Stimulated activated CD4-positive, alpha-beta T cell treated with anti-CD3 and anti-CD28 coated beads, Interleukin-15, amount 100 ng/mL, for 1 hour (primary cell): ENCODE measurements at places on chromosomes 3 and 15.

DNA sequence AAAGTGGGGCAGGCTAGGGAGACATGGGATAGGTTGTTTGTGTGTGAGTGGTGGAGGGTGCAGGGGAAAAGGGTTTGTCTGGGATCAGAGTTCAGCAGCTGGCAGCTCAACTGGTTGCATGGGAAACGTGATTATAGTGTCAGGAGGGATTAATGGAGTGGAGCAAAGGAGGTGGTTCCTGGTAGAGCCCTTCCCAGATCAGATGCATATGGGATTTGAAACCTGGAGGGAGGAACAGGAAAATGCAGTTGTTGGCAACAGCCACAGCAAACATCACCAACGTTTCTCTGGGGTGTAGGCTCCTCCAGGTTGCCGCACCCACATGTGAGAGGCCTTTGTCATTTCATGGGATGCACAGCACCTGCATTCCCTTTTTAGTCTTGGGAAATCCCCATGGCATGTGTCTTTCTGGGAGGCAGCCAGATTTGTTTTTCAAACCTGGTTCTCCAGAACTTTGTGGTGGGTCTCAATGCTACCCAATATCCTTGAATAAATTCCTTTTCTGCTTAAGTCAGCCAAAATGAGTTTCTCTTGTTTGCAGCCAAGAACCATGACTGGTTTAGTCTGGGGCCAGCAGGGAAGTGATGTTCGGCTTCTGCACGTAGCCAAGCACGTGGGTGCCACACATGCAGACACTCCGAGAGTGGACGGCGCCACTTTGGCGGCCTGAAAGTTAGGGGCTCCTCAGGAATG lies 61.3 kb downstream of the BDH1 start:
- DNase-seq: no peak

- DNase-seq: no peak
Observed at GRCh38 chr3:53513556-53514190, 19.3 kb downstream of the CACNA1D start.

- DNase-seq: no peak
Observed at GRCh38 chr3:144777906-144778305, 806.3 kb downstream of the DIPK2A start.

DNA sequence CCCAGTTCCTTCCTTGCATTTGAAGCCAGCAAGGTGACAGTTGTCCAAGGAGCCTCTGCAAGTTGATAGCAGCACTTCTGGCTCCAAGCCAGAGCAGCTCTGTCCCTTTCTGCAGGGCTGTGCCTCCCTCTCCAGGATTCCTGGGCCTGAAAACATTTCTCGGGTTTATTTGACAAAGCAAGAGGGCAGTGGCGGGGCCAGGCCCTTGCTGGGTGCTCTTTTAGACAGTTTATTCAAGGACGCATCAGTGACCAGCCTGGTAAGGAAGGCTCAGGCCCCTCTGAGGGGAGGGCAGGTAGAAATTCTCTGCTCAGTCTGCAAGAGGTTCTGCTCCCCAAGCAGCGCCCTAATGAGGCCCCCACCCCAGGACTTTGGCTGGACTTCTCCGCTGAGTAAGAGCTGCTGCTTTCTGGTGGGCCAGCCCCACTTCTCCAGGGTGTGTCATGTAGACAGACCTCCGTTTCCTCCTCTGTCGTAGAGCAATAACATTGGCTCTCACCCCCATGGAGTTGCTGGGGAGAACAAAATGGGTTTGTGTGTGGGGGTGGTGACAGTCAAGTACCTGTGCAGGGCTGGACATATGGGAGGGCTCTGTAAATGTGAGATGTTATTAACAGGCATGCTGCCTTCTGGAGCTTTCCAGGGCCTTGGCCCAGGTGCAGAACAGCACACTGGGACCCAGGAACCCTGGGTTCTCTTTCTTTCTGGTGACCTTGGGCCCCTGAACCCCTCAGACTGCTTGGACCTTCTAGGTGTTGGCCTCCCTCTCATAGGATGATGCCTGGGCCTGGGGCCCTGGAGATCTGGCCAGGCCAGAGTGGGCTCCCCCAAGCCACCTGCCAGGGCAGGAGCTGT lies 146.2 kb upstream of the TLE3 start:
- DNase-seq: no peak

DNA sequence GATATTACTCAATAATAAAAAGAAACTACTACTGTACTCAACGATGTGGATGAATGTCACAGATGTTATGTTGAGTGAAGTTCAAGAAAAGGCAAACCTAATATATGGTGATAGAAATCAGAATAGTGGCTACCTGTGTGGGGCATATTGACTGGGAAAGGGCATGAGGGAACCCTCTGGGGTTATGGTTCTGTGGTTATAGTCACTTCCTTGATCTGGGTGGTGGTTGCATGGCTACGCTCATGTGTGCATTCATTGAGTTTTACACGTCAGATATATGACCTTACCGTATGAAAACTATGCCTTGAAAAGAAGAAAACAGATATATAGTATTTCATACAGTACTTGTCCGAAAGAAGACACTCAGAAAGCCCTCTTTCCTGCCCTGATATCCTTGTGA lies 331.0 kb upstream of the LRRFIP2 start:
- DNase-seq: no peak

- DNase-seq: no peak
Observed at GRCh38 chr3:68363796-68364195, 568.6 kb downstream of the TAFA4 start.

GRCh38 chr3:104447681-104448080 lies 919.0 kb upstream of the ALCAM start:
- DNase-seq: no peak

- no peak for DNase-seq
Observed at GRCh38 chr15:81890496-81890895, 155.3 kb downstream of the MEX3B start.

DNA sequence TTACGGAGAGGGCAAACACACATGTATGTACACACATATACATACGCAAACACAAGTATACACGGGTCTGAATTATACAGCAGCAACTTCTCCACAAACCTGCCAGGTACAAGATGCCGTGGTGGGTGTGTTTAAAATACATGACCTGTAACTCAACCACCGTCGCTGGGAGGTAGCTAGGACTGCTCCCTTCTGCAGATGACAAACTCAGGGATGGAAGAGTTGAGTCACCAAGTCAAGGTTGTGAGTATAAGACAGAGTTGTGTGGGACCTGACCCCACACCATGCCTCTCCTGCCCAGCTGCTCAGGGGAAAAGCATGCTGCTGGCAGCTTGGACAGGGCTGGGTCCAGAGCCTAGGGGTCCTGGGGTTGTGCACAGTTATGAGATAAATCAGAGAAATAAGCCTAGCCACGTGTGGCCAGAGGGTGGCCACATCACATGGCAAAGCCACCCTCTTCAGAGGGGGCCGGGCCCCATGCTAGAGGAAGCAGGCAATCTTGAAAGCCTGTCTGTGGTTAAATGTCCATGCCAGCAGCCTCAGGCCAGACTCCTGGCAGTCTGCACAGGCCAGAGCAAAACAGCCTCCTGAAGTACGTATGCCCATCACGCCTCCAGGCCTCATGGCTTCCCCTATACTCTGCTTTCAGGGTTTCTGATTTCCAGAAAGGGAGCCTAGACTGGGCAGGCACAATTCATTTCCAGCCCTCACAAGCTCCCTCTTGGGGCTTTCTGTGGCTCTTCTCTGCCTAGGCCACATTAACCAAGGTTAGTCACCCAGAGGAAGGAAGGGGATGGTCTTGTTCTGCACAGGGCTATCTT lies 107.7 kb upstream of the RPL32 start:
- no peak for DNase-seq

- no peak for DNase-seq
Observed at GRCh38 chr3:126932188-126932931, 50.6 kb upstream of the PLXNA1 start.

DNA sequence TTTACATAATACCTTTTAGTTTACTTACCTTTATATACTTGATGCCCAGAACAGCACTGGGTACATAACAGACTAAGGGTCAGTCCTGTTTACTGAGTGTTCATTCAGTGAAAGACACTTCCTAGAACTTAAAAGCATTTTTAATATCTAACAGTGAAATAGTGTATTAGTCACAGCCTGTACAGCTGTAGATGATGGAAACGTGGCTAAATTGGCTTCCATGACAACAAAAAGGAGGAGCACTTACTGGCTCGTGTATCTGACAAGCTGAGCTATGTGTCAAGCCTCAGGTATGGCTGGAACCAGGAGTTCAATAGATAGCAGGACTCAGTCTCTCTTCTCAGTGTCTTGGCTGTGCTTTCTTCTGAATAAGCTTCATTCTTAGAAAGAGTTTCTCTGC lies 40.2 kb downstream of the CMTM8 start:
- DNase-seq: no peak

DNA sequence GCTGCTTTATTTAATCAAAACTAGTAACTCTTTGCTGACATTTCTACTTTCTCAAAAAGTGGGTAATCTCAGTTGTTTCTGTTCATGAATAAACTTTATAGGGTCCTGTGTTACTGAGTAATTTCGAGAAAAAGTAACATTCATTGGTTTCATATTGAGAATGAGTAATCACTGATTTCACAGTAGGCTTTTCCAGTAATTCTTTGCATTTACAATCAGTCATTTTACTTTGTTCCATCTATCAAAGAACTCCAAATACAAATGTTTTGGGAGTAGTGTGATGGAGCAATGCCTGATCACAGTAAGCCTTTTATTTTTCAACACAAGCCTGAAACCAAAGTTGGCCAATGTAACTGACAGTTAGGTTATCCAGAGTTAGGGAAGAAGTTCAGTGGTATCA lies 353.6 kb downstream of the ULK4 start:
- DNase-seq: no peak

GRCh38 chr3:83877910-83878309 lies 1080.9 kb upstream of the CADM2 start:
- no peak for DNase-seq

GRCh38 chr3:107421170-107421792 lies 44.0 kb downstream of the CCDC54 start:
- no peak for DNase-seq

DNA sequence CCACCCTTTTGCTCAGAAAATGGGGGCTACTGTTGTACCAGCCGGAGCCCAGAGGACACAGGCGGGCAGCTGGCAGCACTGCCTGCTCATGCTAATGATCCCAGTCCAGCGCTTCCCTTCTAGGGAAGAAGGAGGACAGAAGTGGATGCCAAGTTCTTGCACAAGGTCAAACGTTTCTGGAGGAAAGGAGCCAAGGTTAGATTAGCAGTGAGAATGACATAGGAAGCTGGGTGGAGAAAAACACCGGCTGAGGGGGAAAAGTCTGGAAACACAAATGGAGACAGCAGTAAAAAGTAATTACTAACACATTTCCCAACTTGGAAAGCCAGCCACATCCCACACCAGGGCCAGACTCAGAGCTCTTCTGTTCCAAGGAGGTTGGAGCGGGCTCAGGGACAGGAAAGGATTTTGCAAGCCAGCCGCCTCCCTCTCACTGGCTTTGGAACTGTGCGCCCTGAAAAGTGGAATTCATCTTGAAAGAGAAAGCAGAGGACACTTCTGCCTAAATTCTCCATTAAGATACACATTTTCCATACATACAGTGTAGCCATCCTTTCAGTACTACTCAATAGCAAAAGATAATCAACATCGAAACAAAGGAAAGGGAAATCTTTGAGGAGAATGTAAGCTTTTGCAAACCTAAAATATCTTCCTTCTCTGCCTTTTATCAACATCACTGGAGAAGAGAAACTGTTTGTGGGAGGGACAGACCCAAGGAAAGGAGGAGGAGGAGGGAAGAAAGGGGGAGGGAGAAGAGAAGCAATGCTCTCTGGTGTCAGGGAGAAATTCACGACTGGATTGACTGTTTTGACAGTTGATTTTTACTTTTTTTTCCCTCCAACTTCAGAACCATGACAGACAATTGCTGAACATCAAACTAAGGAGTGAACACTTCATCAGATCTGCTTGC lies 133.6 kb downstream of the CD47 start:
- no peak for DNase-seq

DNA sequence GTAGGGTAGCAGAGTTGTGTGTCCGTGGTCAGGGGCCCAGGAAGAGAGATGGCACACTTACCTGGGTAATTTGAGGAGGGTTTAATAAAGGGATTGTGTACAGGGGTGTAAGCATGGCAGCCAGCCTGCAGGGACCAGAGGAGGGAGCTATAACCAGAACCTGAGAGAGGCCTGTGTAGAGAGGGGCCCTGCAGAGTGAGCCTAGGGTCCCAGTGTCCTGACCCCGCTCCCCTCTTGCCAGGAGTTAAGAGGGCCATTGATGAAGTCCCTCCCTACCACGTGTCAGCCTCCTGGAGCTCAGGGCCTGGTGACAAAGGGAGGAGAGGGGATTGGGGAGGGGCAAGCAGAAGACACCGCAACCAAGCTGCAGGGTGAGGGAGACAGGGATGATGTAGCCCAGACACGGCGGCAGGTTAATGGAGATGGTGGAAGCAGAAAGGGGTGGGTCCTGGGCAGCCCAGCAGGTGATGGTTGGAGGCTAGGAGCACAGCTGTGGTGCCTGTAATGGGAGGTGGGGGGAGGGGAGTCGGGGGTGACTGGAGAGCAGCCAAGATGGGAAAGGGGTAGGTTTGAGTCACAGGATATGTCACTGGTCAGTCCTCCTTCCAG lies 165.4 kb upstream of the TOPAZ1 start:
- no peak for DNase-seq

GRCh38 chr3:111681661-111682426 lies 86.7 kb upstream of the ZBED2 start:
- DNase-seq: no peak

GRCh38 chr3:101638261-101638745 lies 38.6 kb downstream of the ZBTB11 start:
- DNase-seq: no peak

- DNase-seq: no peak
Observed at GRCh38 chr3:22608721-22609120, 594.4 kb upstream of the UBE2E2 start.

DNA sequence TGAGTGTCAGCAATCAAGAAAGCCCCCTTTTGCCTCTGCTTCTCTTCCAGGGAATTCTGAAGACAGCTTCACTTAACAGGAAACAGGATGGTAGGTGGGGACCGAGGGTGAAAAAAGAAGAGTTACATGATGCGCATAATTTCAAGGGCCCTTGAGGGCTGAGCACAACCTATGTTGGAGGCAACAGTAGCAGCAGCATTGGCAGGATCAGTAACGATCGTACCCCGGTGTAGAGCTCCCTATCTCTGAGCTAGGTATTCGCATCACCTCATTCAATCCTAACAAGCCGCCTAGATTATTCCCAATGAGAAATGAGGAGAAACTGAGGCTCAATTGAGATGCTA lies 432 bp upstream of the RAD54L2 start:
- DNase-seq: no peak

DNA sequence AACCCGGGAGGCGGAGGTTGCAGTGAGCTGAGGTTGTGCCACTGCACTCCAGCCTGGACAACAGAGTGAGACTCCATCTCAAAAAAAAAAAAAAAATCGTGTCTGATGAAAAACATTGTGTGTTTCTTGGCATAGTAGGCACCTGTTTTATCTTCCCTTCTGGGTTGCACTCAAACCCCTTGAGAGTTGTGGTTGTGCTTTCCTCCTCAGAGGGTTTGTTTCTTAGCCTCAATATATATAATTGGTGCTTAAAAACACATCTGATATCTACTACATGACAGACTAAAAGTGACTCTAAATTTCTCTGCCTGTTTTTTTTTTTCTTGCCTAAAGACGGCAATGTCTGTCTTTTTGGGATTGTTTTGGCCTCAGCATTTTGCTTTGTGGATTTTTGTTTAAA lies 7.6 kb downstream of the NR1D2 start:
- no peak for DNase-seq

GRCh38 chr3:25416176-25416575 lies 11.9 kb upstream of the RARB start:
- DNase-seq: no peak

GRCh38 chr3:22284559-22284958 lies 533.5 kb upstream of the ZNF385D start:
- no peak for DNase-seq
